Ureter (tissue), 1 donor: ENCODE measurements at places on chromosomes 7 and 10. TPM values are rescaled to one million over a fixed set of nuclear protein-coding genes. Genes with fewer than 3 reads are reported as not detected.
A peak's percentile ranks its signal among the peaks of the same experiment; 100 is the strongest.

DNA sequence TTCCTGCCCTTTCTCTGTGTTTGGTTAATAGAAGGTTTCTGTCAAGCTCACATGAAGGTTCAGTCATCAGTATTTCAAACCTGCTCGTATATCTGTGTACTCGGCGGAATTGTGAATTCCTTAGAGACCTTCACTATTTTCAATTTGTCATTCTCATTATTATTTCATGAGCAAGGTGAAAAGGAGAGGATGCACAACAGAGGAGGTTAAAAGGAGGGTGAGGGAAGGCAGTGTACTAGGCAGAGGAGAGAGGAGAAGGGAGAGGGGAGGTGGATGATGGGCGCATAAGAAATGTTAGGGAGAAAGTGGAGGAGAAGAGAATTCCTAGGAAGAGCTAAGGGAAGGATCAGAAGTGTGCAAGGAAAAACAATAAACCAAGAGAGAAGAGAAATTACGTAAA lies 185.0 kb upstream of the COBL start:
- no peak for DNase-seq

The PLA2G12B gene
- total RNA-seq = not detected

DNA sequence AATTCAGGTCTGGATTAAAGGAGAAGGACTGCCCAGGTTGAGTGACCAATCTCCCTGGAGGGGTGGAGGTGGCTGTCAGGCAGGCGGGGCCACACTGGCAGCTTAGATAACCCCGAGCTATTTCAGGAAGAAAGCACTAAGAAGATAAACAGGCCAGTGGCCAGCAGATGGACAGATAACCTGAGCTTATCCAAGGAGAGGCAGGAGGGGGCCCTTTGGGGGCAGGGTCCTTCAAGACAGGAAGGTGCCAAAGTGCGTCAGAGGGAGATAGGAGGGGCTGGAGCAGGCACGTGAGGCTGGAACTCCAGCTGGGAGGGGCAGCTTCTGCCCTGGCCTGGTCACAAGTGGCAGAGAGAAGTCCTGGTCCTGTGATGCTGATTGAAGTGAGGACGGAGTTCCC lies 29.8 kb upstream of the PODXL start:
- DNase-seq = no peak

GRCh38 chr10:21526860-21527597 lies 1.5 kb upstream of the SKIDA1 start:
- peak; percentile 71 for DNase-seq

DNA sequence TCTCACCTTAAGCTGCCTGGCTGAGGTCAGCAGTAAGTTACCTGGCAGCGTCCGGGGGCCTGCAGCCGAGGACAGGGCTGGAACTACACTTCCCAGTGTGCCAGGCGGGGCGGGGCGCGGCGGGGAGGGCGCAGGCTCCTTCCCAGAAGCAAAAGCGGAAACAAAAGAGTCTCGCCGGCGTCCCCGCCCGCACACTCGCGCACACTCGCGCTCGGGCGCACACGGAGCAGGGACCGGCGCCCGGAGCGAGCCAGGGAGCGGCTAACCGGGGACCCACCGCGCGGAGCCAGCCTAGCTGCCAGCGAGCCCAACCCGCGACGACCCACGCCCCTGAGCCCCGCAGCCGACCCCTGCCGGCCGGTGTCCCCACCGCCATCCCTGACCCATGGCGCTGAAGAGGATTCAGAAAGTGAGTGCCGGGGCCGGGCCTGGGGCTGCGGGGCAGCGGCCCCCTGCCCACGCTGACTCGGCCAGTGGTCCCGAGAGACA lies at the start of gene UBE2D1:
UBE2D1 (plus strand) TSS at position 190 of the 489 bp plus-strand sequence; CDS start at position 386, 196 bp downstream.
- peak; percentile 91 for DNase-seq

- no peak for DNase-seq
Measured at GRCh38 chr7:42502022-42502421, 265.0 kb upstream of the GLI3 start.

GRCh38 chr7:80134536-80135308 lies at the start of gene GNAI1:
TSS of gene GNAI1 (plus strand) at chr7:80134831. CDS start at chr7:80135161, 330 bp downstream.
- DNase-seq = peak; percentile 91

The TAS2R41 gene
- total RNA-seq = not detected

The HERPUD2 gene
- total RNA-seq = 36.8 TPM

DNA sequence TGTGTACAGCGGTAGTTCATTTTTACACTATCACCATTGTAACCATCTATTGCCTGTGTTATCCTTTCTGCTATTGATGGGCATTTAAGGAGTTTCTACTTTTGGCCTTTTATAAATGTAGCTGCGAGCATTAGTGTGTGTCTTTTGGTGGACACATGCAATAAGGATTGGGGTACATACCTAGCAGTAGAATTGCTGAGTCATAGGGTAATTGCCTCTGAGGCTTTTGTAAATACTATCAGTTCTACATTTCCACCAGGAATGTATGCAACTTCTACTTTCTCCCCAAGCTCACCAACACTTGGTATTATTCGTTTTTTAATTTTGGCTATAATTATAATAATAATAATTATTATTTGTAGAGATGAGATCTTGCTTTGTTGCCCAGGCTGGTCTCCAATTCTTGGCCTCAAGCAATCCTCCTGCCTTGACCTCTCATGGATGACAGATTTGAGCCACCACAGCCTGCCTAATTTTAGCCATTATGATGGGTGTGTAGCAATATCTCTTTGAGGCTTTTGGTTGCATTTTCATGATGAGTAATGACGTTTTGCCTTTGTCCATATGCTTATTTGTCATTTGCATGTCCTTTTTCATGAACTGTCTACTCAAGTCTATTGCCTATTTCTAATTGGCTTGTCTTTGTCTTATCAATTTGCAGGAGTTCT lies 277.0 kb downstream of the ACTR3B start:
- no peak for DNase-seq

The BRAF gene
- 77.2 TPM for total RNA-seq

The LRIT1 gene
- total RNA-seq = not detected

DNA sequence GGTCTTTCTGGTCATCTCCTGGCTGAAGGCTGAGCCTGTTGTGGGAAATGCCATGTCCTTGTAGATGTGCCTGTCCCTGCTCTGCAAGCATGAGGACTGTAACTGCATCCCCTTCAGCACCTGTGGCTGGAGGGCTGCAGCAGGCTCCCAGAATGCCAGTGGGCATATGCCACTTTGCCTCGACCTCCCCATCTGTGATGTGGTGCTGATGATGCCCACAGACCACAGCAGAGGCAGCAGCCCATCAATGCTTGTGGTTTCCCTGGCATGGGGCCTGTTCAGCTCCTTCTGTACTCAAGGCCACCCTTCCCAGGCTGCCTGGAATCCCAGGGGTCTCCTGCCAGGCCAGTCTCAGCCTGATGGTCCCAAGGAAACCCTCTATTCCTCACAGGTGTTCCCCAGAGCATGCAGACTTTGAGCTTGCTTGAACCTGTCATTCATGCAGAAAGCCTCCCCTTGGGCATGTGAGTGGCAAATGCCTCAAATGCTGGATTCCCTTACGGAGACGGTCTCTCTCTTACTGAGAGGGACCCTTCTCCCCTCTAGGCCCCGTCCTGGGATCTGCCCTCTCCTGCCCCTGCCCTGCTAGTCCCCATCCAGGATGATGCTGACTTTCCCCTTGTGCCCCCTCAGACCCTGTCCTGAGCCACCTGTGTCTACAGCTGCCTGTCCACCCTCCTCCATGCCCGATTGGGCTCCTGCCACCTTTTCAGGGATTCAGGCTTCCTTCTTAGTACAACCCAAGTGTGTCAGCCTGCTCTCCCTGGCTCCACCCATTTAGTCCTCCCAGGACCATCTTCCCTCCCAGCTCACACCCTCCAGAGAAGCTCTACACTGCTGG lies 50.9 kb upstream of the ANTXRL start:
- no peak for DNase-seq
